ENCODE measurements at places on chromosomes 1 and 21. TPM values are rescaled to one million over a fixed set of nuclear protein-coding genes. Genes with fewer than 3 reads are reported as not detected.

ESRRG gene
- polyA plus RNA-seq = 0.17 TPM

AMIGO1 gene
- polyA plus RNA-seq = 1.5 TPM

FAM110D gene
- polyA plus RNA-seq = not detected

ERICH3 gene
- polyA plus RNA-seq = not detected

C1QC gene
- polyA plus RNA-seq = not detected

CLDN17 gene
- polyA plus RNA-seq = not detected

DNA sequence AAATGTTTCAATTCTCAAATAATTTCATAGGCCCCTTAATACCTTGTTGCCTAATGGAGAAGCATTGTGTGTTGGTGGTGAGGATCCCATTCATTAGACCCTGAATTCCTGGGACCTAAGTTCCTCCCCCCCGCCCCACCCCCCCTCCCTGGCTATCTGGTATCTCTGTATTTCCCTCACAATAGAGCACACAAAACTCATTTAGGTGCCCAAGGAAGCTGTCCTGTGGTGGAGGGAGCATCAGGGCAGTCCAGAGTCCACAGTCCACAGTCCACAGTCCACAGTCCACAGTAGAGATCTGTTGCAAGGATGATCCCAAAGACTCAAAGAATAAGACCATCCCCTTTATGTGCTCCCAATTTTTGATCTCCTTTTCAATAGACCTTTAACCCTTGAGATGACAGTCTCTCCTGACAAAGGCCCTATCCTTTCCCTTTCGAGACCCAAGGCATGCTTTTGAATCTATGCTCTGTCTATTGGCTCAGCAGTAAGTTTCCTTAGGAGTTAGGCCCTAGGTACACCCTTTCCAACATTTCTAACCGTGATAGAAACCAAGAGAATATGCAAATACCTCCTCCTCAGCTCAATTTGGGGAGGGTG, 123.9 kb downstream of the ZBTB18 start:
- no peak for DNase-seq

DNA sequence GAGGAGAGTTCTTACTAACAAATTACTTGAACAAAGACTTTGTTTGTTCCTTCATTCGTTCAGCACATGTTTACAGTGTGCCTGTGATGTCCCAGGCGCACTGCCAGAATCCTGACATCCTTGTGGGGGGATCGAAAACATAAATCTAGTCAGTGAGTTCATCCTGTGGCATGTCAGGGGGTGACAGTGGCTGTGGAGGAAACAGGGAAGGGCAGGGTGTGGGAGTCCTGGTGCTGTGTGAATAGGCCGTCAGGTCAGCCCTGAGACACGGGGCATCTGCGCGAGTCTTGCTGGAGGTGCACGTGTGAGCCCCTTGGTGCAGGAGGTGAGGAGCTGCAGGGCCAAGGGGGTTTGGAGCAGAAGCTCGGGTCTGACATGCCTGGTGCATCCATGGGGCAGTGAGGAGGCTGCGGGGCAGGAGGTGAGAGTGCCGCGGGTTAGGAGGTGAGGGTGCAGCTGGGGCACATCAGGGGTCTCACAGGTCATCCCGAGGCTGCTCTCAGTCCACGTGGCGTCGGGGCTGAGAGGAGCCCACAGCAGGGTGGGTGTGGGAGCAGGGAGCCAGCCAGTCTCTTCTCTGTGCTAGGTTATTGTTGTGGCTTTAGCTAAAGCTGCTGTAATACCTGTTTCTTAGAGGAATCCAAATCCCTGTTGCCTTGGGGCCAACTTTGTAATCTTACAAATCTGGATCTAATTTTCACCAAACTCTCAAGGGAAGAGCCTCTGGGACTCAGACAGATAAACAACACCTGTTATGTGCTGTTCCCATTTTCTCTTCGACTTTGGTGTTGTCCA, 93.4 kb downstream of the PCBP3 start:
- DNase-seq = no peak

- DNase-seq = no peak
These were observed 28.8 kb downstream of the ZNF326 start for GRCh38 chr1:90023691-90024090.

DNA sequence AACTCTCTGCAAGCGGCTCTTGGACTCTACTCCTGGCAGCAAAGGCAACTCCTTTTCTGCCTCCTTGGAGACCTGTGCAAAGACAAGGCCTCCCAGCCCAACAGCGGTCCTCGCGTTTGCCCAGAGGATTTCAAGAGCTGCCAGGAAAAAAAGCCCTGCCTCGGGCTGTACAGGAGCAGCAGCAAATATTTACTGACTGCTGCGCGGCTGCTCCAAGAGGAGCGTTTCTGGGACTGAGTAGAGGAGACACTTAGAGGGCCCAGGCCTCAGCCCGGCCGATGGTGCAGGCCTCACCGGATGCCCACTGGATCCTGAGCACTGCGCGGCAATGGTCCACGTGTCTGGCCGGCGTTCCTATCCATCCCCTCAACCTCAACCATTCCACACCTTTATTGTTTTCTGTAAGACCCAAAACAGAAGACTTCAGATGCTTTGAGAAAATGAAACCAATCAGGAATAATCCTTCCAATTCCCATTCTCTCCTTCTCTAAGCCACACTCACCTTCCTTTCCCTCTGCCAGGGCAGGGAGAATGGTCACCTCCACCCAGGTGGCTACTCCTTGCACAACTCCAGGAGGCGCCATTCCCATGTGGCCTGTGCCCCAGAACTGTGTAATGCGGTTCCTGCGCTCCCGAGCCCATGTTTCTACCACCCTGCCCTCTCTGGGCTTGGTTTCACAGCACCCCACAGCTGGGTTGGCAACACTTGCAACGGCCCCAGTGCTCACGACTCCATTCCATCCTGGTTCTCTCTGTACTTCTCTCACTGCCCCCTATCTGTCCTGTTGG, 215.8 kb downstream of the TRABD2B start:
- DNase-seq = no peak

GRCh38 chr1:215710036-215710898, 143.2 kb downstream of the KCTD3 start:
- DNase-seq = peak; percentile 69

- DNase-seq = no peak
These were observed 4.1 kb upstream of the WNT9A start for GRCh38 chr1:227951624-227952373.

DNA sequence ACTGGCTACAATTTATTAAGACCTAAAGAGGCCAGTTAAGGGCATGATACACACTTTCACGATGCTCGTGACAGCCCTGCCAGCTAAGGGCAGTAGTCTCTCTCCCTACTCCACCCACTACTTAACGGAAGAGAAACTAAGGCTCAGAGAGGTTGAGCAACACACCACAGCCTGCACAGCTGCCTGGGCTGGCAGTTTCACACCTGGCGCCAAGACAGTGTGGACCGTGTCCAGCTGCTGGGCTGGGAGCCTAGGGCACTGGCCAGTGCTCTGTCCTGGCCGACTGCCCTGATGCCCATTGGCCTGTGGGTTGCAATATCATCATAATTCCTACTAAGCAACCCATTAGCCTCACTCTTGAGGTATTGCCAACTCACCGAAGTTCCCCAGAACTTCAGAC, 27.6 kb downstream of the TENT5C start:
- no peak for DNase-seq

DNA sequence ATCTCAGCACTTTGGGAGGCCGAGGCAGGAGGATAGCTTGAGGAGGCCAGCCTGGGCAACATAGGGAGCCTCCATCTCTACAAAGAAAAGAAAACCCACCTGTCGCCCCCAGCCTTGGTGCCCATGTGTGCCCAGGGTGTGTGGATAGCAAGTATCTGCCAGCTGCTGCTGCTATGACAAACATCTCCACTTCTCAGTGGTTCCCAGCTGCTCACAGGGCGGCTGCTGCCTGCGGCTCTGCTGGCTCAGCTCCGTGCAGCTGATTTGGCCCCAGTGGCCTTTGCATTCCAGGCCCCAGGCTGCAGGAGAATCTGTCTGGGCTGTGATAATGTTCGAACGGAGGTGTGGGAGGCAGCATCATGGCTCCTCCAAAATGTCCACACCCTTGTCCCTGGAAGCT, 10.6 kb upstream of the TTC34 start:
- no peak for DNase-seq

DNA sequence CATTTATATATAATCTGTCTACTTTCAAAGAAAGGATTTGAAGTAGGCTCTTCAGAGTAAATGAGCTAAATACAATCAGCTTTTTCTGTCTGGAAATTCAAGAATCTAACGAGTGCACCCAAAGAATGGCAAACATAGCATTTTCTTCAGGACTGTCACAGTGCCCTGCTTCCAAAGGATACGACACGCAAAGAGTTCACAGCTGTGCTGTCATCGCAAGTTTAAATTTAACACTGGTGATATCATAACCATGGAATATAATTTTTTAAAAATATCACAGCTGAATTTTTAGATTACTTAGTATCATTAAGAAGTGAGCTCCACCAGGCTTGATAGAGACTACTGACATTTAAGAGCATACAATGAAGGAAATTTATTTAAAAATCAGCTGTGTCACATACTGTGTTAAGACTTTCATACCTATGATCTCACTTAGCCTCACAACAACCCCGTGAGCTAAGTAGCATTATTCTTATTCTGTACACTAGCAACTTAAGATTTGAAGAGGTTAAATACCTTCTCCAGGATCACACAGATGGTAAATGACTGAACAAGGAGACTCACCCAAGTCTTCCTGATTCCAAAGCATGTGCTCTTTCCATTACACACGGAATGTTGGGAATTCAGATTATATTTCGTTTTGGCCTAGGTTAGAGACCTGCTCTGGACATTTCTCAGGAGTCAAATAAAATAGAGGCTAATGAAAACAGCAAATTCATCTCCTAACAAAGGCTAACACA, 46.2 kb upstream of the PRRX1 start:
- no peak for DNase-seq

All from IMR-90 (cell line).